ENCODE measurements at places on chromosomes 6 and 20.

- DNase-seq: no peak
These were observed 179.4 kb upstream of the JAG1 start for GRCh38 chr20:10853176-10853575.

DNA sequence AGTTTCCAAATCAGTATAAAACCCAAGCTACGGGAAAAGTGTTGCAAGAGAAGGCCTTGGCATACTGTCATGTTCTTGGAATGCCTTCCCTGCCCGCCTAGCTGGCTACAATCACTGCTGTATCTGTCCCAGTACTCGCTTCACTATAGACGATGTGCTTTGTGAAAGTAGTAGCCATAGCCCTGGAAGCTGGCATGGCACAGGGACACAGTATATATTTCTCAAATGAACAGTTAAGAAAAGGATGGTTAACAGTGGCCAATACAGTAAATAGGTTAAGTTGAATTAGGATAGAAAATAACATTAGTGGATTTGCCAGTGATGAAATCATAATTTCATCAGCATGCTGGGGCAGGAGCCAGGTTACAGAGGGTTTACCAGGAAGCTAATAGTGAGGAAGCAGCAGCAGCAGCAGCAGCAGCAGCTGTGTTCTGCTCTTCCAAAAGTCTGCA is 499.3 kb downstream of the CDKAL1 start:
- DNase-seq: no peak

DNA sequence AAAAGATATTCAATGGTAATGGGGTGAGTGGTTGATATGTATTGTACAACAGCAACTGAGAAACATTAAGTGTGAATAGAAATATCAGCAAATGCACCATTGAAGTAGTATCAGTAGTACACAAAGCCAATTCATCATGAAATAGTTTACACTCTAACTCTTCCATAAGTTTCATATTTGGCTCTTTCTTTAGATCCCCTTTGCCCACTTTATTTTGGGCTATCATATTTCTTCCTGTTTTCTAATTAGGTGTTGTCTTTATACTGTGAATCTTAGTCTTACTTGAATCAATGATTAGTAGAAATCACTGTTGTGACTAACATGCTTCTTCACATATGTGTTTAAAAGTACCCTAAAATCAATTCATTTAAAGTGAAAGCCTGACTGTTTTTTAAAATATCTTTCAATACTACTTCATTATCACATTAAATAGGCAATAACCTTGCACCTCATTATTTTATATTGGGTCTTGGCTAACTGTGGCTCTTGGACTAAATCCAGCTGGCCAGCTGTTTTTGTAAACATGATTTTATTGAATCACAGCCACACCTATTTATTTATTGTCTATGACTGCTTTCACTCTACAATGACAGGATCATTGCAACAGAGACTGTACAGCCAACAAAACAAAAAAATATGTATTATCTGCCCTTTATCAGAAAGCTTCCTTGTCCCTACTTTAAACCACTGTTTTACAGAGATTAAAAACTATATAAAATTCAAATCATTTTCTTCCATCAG is 38.9 kb downstream of the EYS start:
- DNase-seq: no peak

GRCh38 chr20:41141153-41141815 is 3.9 kb downstream of the PLCG1 start:
- no peak for DNase-seq

GRCh38 chr6:3765415-3765814 is 13.9 kb upstream of the PXDC1 start:
- no peak for DNase-seq

DNA sequence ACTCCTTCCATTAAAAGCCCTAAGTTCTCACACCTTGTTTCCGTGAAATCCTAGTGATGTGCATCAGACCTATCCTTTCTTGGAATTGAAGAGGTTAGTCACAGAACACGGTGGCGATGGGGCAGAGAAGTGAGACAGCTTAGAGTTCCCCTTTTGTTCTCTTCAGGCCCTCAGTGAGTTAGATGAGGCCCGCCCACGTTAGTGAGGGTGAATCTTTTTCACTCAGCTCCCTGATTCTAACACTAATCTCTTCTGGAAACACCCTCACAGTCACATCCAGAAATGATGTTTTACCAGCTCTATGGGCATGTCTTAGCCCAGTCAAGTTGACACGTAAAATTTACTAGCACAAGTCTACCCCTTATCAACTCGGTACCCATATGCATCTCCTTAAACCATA is 172.7 kb upstream of the NOX3 start:
- DNase-seq: no peak

DNA sequence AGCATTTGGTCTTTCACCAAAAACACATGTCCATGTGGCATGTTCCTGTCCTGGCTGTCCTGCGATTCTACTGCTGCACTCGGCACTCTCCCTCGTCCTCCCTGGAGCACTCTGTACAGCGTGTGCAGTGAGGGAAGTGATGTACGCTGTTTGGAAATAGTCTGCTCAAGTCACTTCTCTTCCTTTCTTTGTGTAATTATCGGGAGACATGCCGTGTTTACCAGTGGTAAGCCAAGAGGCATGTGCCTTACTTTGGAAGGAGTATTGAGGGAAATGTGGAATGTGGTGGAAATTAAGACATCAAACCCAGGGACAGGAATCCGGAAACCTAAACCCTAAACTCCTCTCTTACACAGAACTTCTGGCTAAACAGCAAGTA is 268.5 kb upstream of the FOXQ1 start:
- DNase-seq: no peak

- no peak for DNase-seq
These were observed 52.1 kb upstream of the FBXO30 start for GRCh38 chr6:145866456-145867396.

- DNase-seq: no peak
These were observed 20.1 kb upstream of the FAM209A start for GRCh38 chr20:56504373-56505005.

DNA sequence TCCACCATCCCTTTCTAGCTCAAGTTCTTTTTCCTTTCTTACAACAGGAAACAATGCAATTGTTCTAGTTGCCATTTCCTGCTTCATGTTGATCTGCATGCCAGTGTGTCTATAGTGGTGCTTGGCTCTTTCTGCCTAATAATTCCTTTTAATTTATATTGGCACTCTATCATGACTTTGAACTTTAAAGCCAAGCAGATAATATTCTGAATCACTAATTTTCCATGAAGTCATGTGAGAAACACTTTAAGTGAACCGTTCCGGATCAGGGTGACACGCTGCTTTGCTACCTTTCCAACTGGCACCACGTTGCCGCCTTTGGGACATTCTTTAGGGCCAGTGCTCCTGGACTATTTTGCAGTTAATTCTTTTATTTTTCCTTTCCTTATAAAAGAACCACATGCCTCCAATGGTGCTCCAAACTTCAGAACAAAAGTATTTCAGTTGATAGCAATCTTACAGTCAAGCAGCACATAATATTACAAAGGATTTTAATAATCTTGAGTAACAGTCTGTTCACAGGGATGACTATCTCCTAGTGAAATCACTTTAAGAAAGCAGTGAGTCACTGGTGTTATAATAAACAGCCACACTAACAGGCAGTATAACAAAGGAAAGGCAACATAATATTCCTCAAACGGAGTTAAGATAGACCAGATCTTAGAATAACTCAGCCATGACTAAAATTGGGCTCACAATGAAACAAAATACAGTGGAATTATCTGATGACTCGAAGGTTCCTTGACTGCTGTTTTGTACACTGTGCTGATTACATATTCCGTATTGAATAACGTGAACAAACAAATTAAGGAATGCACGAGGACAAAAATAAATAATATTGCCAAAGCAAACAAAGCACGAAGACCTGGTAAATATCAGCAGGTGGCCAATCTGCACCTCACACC is 19.0 kb upstream of the BLOC1S5 start:
- DNase-seq: peak; percentile 81

GRCh38 chr6:145818796-145819195 is 4.2 kb upstream of the FBXO30 start:
- DNase-seq: no peak

DNA sequence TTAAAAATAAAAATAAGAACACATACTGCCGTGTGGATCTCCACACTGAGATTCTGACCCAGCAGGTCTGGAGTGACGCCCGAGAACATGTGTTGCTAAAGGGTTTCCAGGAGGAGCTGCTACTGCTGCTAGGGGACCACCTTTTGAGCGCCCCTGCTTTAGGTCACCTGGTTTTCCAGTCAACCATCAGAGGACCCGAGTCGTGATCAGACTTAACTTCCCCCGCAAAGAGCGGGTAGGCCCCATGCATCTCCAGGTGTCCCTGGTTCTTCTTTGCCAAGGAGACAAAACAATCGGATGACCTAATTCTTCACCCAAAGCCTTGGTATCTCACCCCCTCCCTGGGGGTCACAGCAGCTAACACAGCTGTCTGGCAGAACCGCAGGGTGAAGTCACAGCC is 51.1 kb upstream of the STX16 start:
- DNase-seq: no peak

- peak; percentile 82 for DNase-seq
These were observed 4.5 kb downstream of the PHF3 start for GRCh38 chr6:63640062-63640461.

GRCh38 chr6:157841211-157841840 is 18.3 kb downstream of the SNX9 start:
- DNase-seq: no peak
